ENCODE measurements at places on chromosomes 3 and 15.

GRCh38 chr3:61460636-61461035, 100.7 kb upstream of the PTPRG start:
- DNase-seq = no peak

DNA sequence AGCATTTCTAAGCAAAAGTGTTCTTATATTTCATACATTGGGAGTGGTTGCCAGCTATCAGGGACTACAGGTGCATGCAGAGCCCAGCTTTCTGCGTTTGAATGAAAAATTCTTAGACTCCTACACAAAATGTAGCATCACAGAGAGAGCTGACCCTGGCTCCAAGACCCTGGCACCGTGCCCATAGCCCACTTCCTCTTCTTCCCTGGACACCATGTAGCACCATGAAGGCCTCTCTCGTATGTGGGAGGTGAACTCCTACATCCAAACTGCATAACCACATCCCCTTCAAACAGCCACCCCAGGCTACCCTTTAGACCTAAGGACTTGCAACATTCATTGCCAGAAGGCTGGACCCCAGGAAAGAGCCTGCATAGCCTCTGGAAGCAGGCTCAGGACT, 35.8 kb upstream of the ATOSA start:
- DNase-seq = no peak

DNA sequence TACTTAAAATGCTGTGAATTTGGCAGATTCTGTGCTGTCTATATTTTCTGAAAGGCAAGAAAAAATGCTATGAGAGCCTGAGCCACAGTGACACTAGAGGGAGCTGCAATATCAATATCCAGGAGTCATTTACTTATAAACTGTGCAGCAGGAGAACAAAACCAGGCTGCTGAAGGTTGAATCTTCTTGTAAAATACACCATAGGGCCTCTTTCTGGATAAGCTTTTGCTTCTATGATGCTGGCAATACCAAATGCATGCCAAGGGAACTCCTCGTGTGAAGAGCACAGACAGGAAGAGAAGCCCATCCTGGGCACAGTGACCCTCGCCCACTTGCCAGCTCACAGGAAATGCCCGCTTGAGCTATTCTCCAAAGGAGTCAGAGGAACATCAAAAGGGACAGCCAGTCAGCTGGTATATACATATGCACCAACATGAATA, 48.0 kb upstream of the TSPAN3 start:
- DNase-seq = no peak

GRCh38 chr3:159149633-159150032, 347.8 kb downstream of the MFSD1 start:
- no peak for DNase-seq

DNA sequence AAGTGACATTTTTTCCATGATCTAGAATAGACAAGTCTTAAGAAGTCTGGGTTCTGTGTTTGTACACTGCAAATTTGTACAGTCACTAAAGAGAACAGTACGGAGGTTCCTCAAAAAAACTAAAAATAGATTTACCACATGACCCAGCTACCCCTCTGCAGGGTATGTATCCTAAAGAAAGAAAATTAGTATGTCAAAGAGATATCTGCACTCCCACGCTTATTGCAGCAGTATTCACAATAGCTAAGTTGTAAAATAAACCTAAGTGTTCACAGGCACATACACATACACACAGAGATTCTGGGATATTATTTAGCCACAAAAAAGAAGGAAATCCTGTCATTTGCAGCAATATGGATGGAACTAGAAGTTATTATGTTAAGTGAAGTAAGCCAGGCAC, 120.4 kb downstream of the ZIC1 start:
- DNase-seq = no peak

GRCh38 chr3:98967758-98968157, 66.3 kb upstream of the DCBLD2 start:
- DNase-seq = no peak

DNA sequence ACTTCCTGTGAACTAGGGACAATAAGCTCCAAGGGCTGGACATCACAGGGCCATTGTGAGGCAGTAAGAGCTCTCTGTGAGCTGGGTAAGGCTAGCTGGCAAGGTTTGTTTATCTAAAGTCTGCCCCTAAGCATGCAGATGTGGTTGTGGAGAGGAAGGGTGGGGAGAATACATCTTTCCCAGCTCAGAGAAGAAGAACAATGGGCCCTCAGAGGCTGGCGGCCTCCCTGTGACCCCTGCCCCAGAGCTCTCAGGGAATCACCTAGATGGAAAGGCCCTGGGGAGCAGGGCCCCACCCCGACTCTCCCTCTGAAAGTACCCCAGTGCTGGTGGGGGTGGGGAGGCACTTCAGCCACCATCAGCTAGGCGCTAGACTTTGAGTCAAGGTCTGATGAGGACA, 4.3 kb upstream of the AP3B2 start:
- DNase-seq = no peak

- no peak for DNase-seq
These were observed 188.3 kb downstream of the IL5RA start for GRCh38 chr3:2921903-2922302.

GRCh38 chr3:120275618-120276017, 9.4 kb downstream of the GPR156 start:
- DNase-seq = no peak

DNA sequence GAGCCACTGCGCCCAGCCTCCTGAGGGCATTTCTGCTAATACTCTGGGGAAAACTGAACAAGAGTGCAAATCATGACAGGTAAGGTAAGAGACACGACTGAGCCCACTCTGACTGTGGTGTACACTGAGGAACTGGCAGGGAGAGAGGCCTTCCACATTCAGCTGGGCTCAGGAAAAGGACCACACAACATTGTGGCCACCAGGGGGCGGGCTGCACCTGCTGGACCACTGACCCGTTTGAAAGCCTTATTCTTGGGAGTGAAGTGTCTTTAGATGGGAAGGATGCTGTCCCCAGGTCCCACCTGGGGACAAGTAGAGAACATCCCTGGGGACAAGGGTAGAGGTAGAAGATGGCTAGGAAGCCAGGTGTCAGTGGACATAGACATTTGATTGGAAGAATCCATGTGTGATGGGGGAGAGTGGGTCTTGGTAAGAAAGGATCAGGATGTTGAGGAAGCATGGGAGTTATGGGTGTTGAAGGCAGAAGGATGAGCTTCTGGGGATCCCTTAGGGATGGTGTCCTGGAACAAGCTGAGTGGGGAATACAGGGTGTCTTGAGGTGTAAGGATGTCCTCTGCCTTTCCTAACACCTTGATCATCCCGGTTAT, 6.2 kb upstream of the CTDSPL start:
- no peak for DNase-seq

DNA sequence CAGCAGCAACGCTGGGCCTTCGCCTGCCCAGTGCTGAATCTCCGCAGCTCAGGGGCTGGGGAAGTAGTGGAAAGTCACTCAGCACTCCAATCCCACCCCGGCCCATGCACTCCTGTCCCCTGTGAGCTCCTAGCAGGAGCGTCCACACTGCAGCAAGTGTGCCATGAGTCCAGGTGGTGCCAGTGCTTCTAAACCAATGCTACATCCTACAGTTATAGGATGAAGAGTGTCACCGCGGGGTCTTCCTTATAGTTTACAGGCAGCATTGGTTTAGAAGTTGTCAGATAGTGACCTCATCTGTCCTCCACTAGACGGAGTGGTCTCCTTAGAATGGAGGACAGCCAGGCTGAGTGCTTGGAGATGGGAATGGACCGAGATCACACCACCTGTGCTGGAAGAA, 221.4 kb downstream of the GABRB3 start:
- DNase-seq = no peak

GRCh38 chr15:88894348-88894818, 961 bp downstream of the HAPLN3 start:
- DNase-seq = no peak

DNA sequence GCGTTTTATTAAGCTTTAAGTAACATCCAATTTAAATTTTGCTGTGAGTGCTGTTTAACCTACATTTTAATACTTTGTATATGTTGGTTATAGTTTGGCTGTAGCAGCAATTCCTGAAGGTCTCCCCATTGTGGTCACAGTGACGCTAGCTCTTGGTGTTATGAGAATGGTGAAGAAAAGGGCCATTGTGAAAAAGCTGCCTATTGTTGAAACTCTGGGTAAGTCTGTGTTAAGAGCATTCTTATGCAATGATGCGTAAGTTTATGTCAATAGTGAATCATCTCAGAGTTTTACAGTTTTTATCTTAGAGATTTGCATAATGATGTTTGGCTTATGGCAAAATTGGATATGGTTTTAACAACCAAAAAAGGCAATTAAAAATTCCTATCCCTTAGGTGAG, 62.7 kb downstream of the ASTE1 start:
- no peak for DNase-seq

DNA sequence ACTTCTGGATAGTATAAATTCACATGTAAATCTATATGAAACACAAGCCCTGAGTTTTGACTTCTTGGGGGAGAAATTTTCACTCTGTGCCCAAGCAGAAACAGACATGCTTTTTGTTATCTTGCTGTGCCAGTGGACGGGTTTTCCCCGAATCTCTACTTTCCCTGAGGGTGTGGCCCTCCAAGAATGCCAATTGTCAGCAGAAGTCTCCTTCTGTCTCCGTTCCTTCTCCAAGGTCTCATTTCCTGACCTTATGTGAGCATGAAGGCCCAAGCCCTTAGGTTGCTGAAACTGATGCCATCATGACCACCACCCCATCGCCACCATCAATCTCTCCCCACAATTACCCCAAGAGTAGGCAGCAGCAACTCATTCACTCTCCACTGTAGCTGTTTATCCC, 253.8 kb downstream of the XXYLT1 start:
- no peak for DNase-seq

- DNase-seq = no peak
These were observed 16.4 kb downstream of the PRR23E start for GRCh38 chr3:127209155-127209839.

GRCh38 chr15:58537033-58537432, 105.2 kb downstream of the LIPC start:
- DNase-seq = no peak

DNA sequence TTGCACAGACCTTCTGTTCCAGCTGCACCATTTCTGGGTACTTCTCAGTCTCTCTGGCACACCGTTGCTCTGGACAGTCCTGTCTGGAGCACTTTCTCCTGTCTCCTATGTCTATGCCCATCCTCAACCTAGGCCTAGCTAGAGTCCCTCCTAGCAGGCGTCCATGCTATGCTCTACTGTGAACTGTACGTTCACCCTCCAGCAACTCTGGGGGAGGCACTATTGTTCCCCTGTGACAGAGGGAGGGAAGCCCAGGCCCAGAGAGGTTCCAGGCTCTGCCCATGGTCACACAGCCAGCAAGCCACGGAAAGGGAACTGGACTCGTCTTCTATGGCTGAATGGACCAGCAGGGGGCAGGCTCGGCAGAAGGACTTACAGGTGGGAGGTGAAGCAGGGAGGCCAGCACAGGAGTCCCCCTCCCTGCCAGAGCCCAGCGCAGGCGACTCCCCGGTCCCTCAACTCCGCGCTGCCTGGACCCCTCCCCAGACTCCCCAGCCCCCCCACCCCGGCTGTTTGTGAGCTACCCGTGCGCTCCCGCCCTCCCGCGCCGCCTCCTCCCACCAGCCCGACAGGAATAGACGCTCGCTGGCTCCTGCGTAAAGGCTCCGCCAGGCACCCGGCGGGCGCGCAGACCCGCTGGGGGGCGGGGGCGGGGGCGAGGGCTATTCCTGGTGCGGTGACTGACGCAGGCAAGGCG, 1.7 kb upstream of the LINGO1 start:
- DNase-seq = no peak

GRCh38 chr3:98890181-98890835, 11.2 kb downstream of the DCBLD2 start:
- no peak for DNase-seq

DNA sequence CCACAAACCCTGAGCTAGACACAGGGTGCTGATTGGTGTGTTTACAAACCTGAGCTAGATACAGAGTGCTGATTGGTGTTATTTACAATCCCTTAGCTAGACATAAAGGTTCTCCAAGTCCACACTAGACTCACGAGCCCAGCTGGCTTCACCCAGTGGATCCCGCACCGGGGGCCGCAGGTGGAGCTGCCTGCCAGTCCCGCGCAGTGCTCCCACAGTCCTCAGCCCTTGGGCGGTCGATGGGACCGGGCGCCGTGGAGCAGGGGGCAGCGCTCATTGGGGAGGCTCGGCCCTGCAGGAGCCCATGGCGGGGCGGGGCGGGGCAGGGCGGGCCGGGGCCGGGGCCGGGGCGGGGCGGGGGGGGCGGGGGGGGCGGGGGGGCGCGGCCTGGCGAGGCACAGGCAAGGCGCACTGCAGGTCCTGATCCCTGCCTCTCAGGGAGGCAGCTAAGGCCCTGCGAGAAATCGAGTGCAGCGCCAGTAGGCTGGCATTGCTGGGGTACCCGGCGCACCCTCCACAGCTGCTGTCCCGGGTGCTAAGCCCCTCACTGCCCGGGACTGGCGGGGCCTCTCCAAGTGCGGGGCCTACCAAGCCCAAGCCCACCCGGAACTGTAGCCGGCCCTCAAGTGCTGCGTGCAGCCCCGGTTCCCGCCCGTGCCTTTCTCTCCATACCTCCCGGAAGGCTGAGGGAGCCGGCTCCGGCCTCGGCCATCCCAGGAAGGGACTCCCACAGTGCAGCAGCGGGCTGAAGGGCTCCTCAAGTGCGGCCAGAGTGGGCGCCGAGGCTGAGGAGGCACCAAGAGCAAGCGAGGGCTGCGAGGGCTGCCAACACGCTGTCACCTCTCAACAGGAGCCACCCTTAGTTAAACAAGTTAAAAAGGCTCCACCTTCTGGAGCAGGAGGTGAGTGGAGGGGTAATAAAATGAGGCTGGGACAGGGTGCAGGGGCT, 9.8 kb upstream of the TMEM40 start:
- DNase-seq = no peak

DNA sequence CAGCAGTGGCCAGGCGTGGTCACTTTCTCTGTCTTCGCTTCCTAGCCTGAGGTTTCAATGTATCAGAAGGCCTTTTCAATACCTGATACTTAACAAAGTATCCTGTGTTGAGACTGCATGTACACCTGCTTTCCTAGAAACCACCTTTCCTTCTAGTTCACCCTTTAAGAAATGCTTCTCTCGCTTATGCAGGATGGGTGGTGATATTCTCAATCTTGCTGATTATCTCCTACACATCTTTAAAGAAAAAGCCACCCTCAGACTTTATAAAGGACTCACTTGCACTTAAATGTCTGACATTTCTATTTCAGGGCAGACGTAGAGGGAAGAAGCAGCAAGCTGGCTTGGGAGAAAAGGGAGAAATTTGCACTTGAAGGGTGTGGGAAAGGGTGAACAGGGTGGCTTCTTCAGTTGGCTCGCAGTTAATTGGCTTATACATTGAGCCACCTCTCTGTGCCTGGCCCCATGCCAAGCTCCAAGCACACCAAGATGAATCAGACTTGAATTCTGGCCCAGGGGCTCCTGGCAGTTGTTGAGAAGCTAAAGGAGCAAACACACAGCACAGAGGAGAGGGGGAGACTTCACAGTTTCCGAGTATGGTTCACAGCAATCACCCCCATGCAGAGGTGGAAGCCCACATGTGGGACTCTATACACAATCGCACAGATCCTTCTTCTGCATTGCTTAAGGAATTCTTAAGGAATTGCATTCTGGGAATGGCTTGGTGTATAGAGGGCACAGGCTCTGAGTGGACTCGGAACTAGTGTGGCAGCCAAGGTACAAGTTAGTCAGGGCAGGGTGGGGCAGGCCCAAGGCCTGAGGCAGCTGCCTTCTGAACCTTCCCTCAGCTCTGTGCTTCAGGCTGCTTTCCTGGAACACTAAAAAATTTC, 1.3 kb downstream of the ARL6IP5 start:
- no peak for DNase-seq
